ENCODE measurements at places on chromosomes 2 and 18.

- DNase-seq, result peak; percentile 28
These were observed 81.0 kb downstream of the TAF4B start for GRCh38 chr18:26307161-26307773.

- DNase-seq, result peak; percentile 94
These were observed 26.5 kb downstream of the CRACDL start for GRCh38 chr2:98909317-98910211.

DNA sequence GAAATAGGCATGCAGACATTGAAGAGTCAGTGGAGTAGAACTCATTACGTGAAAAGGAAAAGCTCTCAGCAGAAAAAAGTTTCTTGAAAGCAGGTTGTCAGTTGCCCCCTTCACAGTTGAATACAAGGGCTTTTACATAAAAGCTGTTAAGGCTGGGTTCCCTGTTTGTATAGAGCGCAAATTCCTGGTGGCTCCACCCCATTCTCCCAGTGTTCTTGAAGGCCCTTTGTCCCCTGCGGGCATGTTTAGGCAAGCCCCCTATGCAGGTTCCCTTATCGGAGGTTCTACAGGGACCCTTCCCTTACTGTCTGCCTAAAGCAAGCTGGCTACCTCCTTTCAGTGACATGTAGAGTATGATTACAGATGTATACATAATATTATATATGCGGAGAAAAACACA lies 497.2 kb upstream of the SYT4 start:
- no peak for DNase-seq

DNA sequence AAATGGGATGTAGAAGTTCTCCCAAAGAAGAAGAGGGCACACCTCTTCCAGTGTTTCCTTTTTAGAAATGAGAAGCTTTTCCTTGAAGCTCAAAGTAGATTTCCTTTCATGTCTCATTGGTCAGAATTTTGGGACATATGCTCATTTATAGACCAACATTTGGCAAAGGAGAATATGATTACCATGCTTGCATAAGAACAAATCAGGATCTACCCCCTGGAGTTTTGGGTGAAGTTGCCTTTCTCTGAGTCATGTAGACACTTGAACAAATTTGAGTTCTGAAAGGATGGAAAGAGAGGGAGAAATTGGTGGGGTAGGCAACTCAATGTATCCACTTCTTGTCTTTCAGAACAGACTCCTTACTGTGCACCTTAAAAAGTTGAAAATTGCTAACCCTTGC lies 409.0 kb downstream of the SLC4A3 start:
- no peak for DNase-seq

DNA sequence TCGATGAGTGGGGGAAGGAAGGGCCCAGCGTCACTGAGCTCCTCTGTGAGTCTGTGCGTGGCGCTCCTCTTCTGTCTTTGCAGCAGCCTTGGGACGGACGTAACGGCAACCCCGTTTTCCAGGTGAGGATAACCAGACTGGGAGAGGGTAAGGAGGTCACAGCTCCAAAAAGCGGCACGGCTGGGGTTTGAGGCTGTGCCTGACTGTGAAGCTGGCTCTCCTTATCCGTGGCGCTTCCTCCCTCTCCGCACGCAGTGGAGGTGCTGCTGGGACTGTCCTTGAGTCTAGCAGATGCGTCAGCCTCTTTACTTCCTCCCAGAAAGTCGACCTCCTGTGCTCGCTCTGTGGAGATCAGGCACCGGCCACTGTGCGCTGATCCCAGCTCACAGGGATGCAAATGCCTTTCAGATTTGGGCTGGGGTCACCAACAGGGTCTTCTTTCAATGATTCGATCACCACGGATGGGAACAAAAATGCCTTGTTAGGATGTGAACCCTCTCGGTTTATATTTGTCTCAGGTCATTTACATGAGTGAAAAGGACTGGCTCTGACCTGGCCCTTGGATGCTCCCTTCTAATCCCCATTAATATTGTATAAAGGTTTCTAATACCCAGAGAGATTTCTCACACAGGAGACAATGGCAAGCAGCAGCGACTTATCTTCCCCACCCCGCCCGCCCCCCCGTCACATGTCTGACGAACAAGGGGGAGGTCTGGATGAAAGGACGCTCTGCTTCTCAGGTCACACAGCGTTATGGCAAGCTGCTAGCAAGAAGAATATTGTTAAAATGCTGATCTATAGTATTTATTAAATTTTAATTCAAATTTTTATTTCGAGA lies 30.1 kb upstream of the E2F6 start:
- no peak for DNase-seq
